ENCODE measurements at places on chromosomes 3 and 15.

GRCh38 chr15:81111018-81111417 lies 23.1 kb upstream of the CFAP161 start:
- DNase-seq, result no peak

DNA sequence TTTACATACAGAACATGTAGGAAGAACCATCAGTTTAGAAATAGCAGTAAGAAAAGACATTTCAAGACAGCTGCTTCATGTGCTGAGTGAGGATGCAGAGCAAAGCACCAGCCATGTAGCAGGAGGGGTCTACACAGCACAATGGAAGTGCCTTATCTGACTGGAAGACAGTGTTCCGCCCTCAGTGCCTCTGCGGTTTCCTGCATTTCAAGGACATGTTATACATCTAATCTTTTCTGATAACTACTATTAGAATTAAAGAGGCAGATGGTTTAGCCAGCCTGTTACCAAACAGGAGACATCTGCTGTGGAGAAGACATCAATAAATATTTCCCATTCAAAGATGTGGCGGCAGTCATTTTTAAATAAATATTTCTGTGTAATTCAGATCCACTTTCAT lies 10.6 kb downstream of the LSG1 start:
- no peak for DNase-seq

GRCh38 chr3:152258448-152259393 lies 10.0 kb upstream of the MBNL1 start:
- no peak for DNase-seq

- DNase-seq, result no peak
These were observed 480.5 kb downstream of the CNTN4 start for GRCh38 chr3:2579206-2579605.

DNA sequence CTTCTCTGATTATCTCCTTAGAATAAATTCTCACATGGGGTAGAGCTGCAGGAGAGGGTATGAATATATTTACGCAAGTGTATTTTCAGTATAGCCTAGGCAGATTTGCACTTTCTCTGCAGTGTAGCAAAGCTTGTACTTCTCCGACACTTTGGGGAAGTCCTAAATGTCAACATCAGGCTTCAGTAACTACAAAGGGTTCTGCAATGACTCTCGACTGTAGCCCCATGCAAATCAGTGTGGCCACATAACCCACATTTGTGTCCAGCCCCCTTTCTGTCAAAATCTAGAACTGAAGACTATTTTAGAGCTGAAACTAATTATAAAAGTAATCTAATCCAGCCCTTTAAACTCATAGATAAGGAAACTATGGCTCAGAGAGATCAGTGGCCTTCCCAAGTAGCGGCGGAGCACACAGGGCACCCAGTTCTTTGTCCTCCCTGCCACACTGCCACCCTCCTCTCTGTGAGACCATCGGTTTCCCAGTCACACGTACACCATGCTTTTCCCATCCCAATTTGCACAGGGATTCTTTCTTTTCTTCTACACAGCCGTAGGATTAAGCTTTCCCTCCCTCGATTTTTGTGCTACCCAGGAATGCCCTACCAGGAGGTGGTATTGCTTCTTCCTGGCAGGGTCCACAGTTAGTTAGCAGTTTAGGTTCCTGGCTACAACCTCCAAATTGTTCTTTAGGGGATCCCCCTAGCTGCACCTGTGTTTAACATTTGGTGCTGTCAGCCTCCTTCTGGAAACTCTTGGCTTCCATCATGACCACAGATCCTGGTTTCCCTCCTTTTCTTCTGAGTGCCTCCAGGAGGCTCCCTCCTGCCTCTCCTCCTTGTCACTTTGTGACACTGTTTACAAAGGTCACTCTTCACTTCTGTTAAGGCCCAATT lies 22.9 kb downstream of the MRAS start:
- no peak for DNase-seq

- DNase-seq, result no peak
These were observed 16.6 kb downstream of the ZIC4 start for GRCh38 chr3:147389717-147390116.

DNA sequence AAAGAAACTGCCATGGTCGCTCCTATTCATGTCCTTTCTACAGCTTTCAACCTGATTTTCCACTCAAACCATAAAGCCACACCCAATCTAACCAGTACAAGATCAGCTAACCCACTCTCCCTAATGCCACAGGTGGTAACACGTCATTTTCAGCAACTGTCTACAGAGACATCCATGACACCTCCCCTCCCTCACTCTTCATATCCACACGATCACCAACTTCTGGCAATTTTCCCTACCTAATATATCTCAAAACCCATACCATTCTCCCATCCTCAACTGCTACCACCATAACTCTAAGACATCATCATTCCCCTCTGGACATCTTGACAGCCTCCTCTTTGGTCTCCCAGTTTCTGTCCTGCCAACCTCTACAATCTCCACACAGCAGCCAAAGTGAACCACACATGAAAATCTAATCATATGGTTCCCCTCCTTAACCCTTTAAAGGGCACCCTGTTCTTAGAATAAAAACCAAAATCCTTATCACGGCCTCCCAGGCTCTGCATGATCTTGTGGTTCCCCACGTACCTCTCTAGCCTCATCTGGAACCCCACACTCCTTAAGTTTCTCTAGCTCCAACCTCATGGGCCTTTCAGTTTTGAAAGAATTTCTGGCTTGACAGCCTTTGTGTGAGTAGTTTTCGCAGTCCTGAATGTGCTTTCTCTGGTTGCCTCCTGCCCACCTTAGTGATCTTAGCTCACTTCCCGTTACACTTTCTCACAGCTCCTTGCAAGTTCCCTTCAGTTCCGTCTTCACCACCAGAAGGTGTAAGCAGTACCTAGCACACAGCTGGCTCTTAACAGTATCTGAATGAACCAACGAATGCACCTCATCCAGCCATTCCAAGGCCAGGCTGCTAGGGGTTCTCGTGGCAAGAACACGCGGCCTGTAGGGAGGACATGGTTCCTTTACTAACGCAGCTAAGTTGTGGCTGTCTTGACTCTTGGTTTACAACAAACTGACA lies 33.4 kb downstream of the SPINK8 start:
- peak; percentile 28 for DNase-seq

GRCh38 chr3:189144645-189145044 lies 27.1 kb upstream of the TPRG1 start:
- DNase-seq, result no peak
